RCC 7860 (cell line): ENCODE measurements at places on chromosomes 6 and 20.

GRCh38 chr6:129146902-129147301, 264.0 kb downstream of the LAMA2 start:
- DNase-seq, result no peak

- no peak for DNase-seq
These were observed 207.0 kb upstream of the TCF21 start for GRCh38 chr6:133681891-133682290.

DNA sequence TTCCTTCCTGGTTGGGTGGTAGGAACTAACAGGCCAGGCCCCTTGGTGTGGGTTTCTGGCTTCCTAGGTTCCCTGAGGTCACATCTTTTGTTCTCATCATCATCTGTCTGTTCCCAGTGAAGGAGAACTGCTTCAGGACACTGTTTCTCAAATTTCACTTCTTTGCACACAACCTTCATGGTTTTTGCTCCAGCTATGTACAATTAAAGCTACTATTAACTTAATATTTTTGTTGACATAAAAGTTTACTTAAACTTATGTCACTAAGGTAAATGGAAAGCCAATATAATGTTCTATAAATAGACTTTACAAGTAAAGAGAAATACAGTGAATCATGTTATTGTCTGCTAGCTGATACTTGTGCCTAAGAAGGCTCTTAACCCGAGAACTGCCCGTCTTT, 120.7 kb upstream of the KCNG1 start:
- no peak for DNase-seq

GRCh38 chr20:34512266-34512954, 3.8 kb upstream of the DYNLRB1 start:
- peak; percentile 25 for DNase-seq

GRCh38 chr6:25659633-25660368, 7.8 kb downstream of the SCGN start:
- no peak for DNase-seq

GRCh38 chr20:22385602-22386305, 198.6 kb downstream of the FOXA2 start:
- DNase-seq, result peak; percentile 16

- DNase-seq, result no peak
These were observed 242.0 kb downstream of the FUT9 start for GRCh38 chr6:96257751-96258150.

DNA sequence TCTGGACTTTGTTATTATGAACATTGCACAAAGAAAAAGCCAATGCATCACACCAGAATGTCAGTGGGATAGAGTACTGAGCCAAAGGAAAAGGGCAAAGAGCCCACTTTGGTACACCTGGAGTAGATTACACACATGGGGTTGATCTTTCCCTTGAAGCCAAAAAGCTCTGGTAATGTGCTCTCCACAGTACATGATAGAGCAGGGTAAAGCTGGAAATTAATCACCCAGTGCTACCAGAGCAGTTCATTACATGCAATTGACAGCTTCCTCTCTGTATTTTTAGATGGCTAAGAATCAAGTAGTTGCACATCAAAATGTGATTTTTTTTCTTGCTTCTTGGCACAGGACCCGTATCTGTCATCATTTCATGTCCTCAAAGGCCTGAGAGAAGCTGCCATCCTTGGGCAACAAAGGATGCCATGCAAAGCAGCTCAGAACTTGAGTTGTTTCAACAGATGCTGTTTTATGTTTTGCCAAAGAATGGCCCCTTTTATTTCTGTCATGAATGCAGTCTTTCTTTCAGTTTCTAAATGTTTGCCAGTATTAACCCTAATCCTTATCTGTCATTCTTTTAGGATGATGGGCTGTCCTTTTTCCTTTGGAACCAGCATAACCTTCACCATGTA, 88.1 kb downstream of the HDGFL1 start:
- DNase-seq, result no peak

GRCh38 chr20:58677079-58677604, 15.5 kb upstream of the NPEPL1 start:
- DNase-seq, result no peak

DNA sequence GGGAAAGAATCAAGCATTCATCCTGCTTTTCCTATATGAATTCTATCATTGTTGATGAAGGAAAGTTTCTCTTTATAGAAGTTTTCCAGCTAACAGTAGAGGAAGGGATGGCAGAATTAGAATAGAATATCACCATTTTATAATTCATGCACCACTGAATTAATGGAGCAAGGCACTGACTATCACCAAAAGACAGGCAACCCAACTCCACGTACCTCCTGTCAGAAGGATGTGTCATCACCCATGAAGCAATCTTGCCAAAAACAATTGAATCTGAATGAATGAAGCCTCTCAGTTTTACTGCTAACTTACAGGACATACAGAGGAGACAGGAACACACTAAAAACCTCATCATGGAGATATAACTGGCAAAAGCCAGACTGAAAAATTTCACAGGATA, 122.4 kb downstream of the NFATC2 start:
- DNase-seq, result no peak

DNA sequence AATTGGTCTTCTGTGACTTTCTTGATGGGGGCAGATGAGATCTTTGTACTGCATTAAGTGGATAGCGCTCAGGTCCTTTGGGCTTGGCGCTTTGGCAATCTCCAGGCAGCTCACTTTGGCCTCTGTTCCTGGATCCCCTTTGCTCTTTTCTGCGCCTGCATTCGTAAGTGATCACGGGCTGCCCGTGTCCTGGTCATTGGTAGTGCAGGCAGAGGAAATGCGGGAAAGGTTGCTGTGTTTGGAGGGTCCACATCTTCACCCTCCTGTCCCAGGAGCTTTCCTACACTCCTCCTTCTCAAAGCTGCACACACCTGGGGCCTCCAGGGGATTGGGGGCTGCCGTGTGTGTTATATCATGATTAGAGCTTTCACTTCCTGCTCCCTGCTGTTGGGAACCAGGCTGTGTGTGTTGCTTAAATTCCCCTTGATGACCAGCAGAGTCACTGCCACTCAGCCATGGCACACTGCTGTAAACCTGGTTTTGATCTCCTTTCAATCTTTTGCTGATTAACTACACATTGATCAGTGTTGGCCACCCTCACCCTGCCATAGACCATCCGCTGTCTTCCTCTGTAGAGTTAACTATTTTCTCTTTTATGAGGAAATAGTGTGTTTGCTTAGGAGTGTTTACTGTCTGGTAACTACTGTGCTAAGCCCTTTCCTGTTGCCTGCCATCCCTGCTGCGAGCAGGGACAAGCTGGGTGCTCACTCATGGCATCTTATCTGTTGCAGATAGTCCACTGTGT, 13.0 kb upstream of the SNHG17 start:
- DNase-seq, result no peak

GRCh38 chr6:54353975-54354374, 45.7 kb downstream of the TINAG start:
- no peak for DNase-seq

GRCh38 chr20:1185790-1186334, 1.1 kb upstream of the TMEM74B start:
- no peak for DNase-seq

- no peak for DNase-seq
These were observed 297.7 kb upstream of the MAN1A1 start for GRCh38 chr6:119647309-119647708.

GRCh38 chr20:32480371-32481241, 104.5 kb downstream of the NOL4L start:
- DNase-seq, result no peak

- peak; percentile 94 for DNase-seq
These were observed 378.8 kb downstream of the QKI start for GRCh38 chr6:163793011-163793983.

GRCh38 chr20:61170496-61171320, 81.4 kb upstream of the CDH4 start:
- no peak for DNase-seq

GRCh38 chr6:1777921-1778685, 168.4 kb downstream of the FOXC1 start:
- no peak for DNase-seq

GRCh38 chr6:160178271-160178670, 56.7 kb downstream of the SLC22A1 start:
- no peak for DNase-seq

DNA sequence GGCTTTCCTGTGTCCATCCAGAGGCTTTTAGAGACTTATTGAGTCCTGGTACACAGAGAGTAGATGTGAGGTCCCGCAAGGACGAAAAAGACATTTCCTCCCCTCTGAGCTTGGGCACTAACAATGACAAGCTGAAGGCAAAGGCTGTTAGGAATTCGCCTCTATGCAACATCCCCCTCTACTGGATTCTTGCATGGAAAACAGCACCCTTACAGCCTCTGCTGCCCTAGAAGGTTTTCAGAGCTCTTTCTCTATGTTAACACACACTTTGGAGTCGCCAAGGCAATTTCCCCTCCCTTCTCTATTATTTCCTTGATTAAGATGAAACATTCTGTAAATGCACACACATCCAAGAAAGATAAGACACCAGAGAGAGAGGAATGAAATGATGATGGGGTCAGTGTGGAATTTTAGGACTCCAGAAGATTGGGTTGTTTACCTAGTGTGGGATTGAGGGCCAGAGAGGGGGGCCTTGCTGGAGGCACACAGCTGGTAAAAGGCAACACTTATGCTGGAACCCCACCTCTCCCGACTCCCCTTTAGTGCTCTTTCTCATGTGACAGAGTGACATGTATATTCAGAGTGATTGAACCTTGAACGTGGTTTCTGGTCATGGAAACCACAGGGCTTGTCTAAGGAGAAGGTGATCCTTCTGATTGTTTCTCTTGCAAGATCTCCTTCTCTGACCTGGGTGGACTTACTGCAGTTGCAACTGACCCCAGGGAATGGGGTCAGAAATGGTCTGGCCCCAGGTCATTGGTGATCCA, 300.7 kb downstream of the CLIC5 start:
- DNase-seq, result peak; percentile 79

GRCh38 chr20:40669692-40670091, 19.3 kb downstream of the MAFB start:
- no peak for DNase-seq

- peak; percentile 75 for DNase-seq
These were observed 16.7 kb downstream of the HMGN4 start for GRCh38 chr6:26554697-26555504.

- peak; percentile 34 for DNase-seq
These were observed 69.6 kb downstream of the SSR1 start for GRCh38 chr6:7243179-7243981.

DNA sequence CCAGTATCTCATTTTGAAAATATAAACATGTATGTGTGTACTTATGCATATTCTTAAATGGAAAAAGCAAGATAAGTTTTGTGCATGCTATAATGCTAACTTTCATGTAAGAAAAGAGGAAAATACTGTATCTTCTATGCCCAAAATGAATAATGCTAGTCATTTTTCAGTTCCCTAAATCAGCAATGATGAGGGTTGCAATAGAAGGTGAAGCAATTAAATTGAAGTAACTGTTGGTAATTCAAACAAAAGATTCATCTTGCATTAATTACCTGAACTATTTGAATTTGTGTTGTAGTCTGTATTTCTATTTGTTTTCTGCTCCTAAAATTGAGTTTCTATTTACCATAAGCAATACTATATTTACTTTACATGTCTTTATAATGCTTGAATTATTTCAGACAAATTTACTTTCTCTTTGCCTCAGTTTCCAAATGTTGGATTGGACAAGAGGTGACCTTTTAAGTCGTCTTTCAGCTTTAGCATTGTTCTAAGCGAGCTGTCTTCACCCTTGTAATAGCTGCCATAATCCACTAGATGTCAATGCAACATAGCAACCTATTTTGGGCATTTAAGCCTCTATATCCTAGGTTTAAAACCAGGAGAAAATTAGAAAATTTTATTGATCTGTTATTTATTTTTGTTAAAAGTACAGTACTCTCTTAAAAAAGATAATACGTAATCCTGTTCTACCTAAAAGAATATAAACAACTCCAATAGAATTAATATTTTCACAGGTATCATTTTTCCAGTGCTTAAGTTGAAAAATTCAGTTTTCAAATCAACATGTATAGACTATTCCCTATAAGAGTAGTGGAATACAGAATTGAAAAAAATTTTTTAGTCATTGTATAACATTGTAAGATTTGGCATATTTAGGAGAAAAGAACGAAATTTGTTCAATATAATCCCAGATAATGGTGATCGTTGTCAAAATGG, 52.3 kb upstream of the IFNGR1 start:
- peak; percentile 49 for DNase-seq

- DNase-seq, result no peak
These were observed 198.6 kb downstream of the BACH2 start for GRCh38 chr6:90098001-90098531.

DNA sequence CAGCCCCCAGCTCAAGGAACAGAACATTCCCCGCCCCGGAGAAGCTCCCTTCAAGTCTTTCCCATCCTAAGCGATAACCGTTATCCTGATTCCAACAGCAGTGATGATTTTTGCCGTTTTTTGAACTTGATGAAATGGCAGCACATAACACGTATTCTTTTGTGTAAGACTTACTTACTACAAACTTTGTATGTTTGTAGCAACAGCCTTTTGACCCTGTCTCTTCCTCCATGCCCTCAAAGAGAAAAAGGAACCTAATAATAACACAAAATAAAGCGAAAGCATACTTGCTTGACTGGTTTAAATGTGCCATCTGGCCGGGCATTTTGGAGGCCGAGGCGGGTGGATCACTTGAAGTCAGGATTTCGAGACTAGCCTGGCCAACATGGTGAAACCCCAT, 26.4 kb upstream of the SLC9A8 start:
- DNase-seq, result no peak

DNA sequence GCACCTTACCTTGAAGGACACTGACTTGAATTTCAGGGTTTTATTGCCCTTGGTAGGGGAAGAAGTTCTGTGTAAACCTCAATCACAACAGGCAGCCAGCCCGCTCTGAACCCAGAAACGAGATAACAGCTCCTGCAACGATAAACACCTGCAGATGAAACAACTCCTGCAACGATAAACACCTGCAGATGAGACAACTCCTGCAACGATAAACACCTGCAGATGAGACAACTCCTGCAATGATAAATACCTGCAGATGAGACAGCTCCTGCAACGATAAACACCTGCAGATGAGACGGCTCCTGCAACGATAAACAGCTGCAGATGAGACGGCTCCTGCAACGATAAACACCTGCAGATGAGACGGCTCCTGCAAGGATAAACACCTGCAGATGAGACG, 54.0 kb upstream of the TBXT start:
- DNase-seq, result no peak

GRCh38 chr6:169654598-169655391, 47.0 kb downstream of the WDR27 start:
- peak; percentile 23 for DNase-seq

DNA sequence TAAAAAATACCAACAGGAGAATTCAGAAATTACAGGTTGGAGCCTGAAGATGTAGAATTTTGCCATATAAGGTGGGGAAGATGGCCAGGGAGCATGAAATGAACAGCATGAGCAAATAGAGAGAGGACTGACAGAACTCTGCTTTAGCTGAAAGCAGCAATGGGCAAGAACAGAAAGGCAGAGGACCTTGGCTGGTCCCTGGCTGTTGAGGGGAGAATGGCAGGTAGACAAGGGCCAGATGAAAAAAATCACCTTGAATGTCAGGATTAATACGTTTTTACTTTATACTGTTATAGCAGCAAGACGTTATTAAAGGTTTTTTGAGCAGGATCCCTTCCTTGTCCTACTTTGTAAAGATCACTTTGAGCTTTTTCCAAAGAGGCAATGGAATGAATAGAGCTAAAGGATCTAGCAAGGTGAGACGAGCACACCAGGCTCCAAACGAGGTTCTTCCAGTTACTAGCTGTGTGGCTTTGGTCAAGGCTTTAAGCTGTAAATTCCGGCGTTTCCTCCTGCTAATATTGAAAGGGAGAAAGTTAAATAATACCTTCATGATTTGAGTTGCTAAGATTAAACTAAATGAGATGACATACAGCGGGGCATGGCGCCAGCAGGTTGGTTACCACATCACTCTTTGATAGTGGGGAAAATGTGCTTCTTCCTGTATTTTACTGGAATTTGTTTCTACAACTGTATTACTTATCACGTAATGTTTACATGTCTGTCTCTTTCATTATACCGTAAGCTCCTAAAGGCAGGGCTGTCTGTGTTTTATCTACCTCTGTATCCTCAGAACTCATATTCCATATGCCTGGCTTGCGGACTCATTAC, 776 bp downstream of the PPIL1 start:
- no peak for DNase-seq
